ENCODE measurements at places on chromosomes 13 and 19. TPM values are rescaled to one million over a fixed set of nuclear protein-coding genes. Genes with fewer than 3 reads are reported as not detected.

- DNase-seq: no peak
Observed at GRCh38 chr19:7415163-7415856, 66.6 kb downstream of the ARHGEF18 start.

DNA sequence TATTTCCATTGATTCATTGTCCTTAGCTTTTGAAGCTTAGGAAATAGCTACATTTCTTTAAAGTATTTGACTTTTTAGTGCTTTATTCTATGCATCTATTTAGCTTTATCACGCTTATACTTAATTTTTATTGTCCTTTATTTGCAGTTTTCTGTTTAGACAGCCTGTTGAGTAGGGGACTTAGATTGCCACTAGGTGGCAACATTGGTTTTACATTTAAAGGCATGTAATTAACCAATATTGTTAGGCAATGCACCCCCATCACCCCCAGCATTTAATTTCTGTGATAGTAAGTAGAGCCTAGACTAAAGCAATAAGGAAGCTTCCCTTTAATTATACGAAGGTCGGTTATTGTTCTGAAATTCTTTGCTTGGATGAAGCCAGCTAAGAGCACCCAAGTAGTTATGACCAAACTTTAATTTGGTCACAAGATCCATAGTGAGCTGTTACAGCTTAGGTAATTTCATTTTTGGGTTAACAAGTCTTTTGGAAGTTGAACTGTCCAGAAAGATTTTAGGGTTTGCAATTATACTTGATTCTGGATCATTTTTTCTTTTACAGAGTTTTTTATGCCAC, 36.5 kb downstream of the B3GLCT start:
- DNase-seq: no peak

DNA sequence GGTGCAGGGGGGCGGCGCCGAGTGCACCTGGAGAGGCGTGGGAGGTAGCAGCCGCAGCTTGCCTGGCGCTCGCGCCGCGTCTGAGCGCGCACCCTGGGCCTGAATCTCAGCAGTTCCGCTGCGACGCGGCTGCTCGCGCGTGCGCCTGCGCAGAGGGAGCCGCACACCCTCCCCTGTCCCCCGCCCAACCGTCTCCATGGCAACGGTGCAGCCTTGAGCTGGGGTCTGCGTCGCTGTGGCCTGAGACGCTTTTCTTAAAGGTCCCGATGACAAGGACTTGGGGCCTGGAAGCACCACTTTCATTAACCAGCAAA, at the start of gene PNMA8B:
PNMA8B (minus strand) TSS at position 82 of the 314 bp plus-strand sequence. CDS start 402 bp downstream, outside the sequence.
- no peak for DNase-seq

DNA sequence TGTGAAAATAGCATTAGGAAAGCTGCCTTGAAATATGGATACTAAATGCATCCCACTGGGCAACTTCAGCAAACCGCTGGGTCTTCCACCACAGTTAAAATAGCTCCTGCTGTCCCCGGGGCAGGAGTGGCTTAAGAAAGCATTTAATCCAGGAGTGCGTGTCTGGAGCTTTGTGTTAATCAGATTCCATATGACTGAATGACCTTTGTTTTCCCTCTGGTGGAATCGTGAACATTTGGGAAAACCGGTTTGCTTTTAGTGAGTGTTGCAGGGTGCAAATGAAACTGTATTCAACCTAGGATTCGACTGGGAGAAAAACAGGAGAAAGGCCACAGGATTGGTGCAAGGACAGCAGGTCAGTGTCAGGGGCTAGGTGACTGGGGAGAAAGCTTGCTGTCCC, 237.6 kb upstream of the MAB21L1 start:
- DNase-seq: no peak

The KEAP1 gene
- 53.5 TPM for total RNA-seq

DNA sequence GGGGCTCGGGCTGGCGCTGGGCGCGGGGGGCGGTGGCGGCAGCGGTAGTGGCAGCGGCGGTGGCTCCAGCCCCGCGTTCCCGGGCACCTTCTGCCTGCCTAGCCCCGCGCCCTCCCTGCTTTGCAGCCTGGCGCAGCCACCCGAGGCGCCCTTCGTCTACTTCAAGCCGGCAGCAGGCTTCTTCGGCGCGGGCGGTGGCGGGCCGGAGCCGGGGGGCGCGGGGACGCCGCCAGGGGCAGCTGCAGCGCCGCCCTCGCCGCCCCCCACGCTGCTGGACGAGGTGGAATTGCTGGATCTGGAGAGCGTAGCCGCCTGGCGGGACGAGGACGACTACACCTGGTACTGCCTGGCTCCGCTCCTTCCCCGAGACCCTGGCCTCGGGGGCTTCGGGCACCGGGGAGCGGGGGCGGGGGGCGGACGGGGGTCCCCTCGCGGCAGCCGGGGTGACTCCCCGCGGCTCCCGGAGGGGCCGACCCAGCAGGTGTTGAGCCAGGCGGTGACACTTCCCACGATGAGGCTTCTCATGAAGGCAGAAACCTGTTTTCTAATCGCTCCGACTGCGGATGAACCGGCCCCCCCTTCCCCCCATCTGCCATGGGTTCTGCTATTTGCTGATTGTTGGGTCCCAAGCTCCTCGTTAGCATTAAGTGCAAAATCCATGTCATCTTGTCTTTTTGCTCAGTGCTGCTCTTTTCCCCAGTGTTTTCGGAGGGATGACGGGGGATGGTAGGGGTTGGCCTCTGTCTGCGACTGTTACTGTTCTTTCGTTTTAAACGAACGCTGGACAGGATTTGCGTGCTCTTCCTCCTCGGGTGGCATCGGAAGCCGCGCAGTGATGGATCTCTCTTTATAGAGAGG, 943 bp downstream of the SLAIN1 start:
- DNase-seq: no peak

DNA sequence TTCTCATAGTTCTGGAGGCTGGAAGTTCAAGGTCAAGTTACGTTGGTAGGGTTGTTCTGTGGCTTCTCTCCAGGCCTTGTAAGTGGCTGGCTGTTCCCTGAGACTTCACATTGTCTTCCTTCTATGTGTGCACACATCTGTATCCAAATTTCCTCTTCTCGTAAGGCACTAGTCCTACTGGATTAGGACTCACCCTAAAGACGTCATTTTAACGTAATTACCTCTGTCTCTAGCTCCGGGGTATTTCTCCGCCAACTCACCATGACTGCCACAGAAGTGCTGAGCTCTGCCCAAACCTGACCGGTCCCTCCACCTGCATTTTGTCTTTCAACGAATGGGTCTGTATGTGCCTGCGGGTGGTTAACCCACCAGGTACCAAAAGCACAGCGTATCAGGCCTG, 8.7 kb upstream of the SYDE1 start:
- DNase-seq: no peak

DNA sequence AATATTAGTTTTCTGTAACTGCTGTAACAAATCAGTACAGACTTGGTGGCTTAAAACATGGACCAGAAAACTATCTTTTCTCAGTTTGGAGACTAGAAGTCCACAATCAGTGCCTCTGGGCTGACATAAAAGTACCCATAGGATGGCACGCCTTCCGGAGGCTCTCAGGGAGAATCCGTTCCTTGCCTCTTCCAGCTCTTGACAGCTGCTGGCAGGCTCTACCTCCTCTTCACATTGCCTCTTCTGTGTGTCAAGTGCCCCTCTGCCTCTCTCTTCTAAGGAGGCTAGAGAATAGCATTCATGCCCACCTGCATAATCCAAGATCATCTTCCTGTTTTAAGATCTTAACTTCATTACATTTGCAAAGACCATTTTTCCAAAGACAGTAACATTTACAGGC, 1194.2 kb downstream of the EFNB2 start:
- DNase-seq: no peak

DNA sequence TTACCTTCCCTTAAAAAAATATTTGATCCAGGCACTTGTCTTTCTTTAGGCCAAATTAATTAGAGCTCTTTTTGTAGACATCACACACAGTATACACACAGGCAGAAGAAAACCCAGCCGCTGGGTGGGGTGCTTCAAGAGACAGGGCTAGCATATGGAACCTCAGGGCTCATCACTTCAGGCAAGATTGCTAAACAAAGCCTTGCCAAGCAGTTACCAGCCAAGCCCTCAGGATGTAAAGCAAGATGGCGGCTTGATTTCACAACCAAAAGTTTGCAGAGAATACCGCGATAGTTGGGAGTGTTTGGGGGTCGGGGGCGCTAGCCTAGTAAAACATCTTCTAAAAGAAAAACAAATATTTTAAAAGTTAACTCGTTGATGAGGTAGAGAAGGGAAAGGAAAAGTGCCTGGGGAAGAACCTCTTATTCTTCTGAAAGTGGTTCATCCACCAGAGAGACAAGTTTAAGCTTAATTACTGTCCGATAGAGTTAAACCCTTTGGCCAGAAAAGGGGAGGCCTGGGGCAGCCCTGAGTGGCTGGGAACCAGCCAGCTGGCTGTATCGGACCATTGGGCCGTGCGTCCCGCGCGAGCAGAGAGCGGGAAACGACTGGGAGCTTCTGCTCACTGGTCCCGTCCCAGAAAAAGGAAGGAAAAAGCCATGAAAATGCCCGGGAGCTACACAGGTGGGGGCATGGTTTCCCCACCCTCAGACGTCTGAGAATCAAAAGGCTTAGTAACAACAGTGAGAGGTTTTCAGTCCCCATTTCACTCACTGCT, 254.9 kb upstream of the PCDH20 start:
- DNase-seq: no peak
